Activated CD4-positive, alpha-beta T cell treated with anti-CD3 and anti-CD28 coated beads, Interleukin-2, amount 10 ng/mL, durations not matched to agents 7 days and 5 days (primary cell): ENCODE measurements at places on chromosomes 5 and 9. TPM values are rescaled to one million over a fixed set of nuclear protein-coding genes. Genes with fewer than 3 reads are reported as not detected.

GRCh38 chr9:105864248-105864898 is 170.0 kb downstream of the TMEM38B start:
- DNase-seq, result no peak

GRCh38 chr5:5135957-5136676 is 4.0 kb upstream of the ADAMTS16 start:
- DNase-seq, result no peak

DNA sequence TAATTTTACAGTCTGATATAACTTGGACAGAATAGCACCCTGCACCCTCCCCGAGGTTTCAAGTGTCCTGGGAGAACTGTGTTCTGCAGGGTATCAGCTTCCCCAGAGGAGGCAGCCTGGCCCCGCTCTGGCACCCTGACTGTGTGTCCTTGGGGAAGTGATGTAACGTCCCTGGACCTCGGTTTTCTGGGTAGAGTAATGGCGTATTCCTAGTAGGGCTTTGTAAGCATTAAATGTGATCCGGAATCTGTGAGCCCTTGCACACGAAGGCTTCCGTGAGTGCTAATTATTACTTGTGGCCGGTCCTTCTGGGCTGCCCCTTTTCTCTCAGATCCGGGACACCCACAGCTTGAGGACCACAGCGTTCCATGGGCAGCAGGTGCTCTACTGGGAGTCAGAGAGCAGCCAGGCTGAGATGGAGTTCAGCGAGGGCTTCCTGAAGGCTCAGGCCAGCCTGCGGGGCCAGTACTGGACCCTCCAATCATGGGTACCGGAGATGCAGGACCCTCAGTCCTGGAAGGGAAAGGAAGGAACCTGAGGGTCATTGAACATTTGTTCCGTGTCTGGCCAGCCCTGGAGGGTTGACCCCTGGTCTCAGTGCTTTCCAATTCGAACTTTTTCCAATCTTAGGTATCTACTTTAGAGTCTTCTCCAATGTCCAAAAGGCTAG is 1.0 kb upstream of the CACFD1 start:
- no peak for DNase-seq

DNA sequence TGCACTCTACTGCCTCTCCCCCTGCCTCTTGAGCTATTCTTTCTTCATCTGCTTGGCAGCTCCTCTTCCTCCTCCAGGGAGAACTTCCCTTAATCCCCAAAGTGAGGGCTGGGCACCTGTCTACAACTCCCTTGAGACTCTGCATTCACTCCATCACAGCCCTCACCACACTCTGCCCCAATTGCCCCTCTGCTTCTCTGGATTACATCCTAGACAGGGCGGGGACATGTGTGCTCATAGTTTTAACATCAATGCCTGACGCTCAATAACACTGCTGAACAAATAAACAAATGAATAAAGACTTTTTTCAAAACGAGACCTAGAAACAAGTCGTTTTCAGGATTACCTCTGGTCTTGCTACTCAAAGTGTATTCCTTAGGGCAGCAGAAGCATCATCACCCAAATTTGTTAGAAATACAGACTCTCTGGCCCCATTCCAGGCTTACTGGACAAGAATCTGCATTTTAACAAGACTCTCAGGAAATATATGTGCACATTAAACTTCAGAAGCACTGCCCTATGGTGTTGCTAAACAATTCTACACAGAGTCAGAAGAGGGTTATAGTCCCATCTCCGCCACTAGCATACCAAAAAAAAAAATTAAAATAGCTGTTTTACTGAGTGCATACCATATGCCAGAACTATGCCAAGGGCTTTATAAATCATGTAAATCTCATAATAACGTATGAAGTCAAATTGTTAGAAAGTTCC is 115.6 kb downstream of the CDK5RAP2 start:
- no peak for DNase-seq

DNA sequence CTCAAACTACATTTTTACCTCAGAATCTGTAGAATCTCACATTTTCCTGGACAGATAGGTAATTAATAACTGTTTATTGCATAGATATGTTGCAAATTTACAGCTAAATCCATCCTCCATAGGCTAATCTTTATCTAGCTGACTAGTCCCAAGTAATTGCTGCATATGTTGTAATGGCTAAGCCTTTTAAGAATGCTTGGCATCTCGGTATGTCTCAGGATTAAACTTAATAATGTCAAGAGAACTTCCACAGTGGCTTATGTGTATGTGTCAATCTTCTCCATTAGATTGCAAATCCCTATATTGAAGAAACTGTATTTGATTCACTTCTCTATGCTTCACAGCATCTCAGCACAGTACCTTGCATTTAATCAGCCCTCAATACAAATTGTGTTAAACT is 131.9 kb downstream of the PRDM9 start:
- no peak for DNase-seq

The C8G gene
- 1.8 TPM for total RNA-seq

The SLC44A1 gene
- 21.8 TPM for total RNA-seq

The SLC34A1 gene
- 0.12 TPM for total RNA-seq

The GNA14 gene
- total RNA-seq, result not detected
